Forelimb muscle (tissue), 1 donor: ENCODE measurements at places on chromosomes 11 and 22. TPM values are rescaled to one million over a fixed set of nuclear protein-coding genes. Genes with fewer than 3 reads are reported as not detected.

Gene TYR
- not detected for polyA plus RNA-seq

- DNase-seq = no peak
Measured at GRCh38 chr22:30240541-30241417, 5.8 kb downstream of the LIF start.

Gene UPK3A
- polyA plus RNA-seq = not detected

GRCh38 chr11:128411812-128412211 is 175.5 kb downstream of the ETS1 start:
- no peak for DNase-seq

DNA sequence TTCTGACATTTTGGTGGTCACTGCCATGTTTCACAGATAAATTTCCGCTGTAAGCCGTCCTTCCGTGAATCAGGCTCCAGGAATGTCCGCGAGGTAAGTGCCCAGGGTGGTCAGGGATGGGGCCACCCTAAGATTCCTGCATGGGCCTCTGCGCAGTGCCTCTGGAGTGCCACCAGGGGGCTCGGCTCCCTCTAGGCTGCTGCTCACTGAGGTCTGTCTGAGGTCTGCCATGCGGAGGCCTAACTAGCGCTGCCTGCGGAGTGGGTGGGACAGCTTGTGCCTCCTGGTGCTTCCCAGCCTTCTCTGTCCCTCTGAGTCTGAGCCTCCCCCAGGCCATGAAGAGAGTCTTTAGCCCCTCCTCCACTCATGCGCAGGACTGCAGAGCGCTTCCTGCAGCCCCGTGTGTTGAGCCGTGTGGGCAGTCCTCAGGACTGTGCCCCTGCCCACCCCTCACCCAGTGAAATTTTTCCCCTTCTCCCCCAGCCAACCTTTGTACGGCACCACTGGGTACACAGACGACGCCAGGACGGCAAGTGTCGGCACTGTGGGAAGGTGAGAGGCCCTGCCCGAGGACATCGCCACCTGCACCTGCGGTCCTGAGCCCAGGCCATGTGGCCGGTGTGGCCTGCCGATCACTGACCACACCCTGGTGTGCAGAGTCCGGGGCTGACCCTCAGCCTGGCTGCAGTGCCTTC is 11.9 kb upstream of the MDK start:
- no peak for DNase-seq

Gene ESAM
- polyA plus RNA-seq = 46.2 TPM

DNA sequence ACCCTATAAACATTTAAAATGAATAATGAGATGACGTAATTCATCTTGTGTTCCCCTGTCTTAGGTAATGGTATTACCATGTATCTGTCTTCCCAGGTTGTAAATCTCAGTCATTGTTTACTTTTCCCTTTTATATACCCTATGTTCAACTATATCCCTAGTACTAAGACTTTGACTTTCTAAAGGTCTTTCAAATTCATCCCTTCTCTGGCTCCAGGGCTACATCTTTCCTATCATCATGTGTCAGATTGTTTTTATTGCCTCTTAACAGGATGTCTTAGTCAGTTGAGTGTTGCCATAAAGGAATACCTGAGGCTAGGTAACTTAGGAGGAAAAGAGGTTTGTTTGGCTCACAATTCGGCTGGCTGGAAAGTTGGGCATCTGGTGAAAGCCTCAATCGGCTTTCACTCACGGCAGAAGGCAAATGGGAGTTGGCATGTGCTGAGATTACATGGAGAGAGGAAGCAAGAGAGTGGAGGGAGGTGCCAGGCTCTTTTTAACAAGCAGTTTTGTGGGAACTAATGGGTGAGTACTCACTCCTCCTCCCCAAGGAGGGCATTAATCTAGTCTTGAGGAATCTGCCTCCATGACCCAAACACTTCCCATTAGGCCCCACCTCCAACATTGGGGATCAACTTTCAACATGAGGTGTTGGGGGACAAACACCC is 11.6 kb upstream of the DLAT start:
- DNase-seq = no peak

Gene DGKZ
- polyA plus RNA-seq = 77.8 TPM

GRCh38 chr11:110711776-110712658 is at the start of gene ARHGAP20:
ARHGAP20 (minus strand) TSS chr11:110712437; CDS start chr11:110712231, 206 bp downstream.
- DNase-seq = no peak

GRCh38 chr11:120834686-120835210 is 189.2 kb upstream of the TBCEL start:
- no peak for DNase-seq

DNA sequence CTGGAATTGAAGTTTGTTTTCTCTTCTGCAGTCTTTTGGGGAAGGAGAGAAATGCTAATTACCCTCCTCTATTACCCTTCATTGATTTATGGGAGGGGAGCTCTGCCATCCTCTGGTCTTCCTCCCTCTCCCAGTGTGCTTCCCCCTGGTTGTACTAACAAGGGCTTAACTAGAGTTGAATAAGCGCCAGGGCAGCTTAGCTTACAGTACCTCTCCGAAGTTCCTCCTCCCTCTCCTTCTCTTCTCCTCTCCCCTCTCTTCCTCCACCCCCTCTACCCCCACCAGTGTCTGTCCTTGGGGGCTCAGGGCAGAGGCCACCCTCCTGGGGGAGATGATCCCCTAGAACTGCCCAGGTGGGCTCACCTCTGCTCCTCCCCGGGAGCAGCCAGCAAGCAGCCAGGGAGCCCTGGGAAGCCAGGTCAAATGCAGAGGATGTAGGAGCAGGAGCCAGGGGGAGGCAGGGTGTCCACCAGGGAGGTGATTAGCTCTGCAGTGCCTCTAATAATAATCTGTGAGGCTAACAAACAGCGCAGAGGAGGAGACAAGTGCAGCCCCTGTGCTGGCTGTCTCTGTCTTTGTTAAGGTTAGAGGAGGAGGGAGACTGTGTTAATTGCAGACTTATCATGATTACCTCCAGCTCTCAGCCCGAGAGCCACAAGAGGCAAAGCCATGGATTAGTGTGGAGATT is 191.6 kb upstream of the CADM1 start:
- no peak for DNase-seq

Gene OR2AG2
- not detected for polyA plus RNA-seq

- no peak for DNase-seq
Measured at GRCh38 chr11:56846631-56847576, 98.4 kb upstream of the OR9G4 start.

DNA sequence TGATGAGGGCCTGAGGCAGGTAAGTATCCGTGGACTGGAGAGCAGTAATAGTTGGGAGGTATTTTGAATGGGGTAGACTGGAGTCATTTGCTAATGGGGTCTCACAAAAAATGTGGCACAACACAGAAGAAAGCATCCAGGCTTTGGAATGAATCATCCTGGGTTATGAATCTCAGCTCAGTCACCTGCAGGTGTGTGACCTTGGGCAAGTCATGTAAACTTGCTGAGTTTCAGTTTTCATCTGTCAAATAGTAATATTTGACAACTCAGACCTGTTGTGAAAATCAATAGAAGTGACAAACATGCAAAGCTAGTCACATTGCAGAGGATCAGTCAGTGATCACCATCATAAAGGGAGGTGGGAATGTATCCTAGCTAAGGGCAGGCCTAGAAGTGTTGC is 232.0 kb upstream of the TENM4 start:
- DNase-seq = no peak

GRCh38 chr22:50396751-50397370 is 53.7 kb downstream of the PPP6R2 start:
- DNase-seq = no peak

GRCh38 chr11:6258571-6259081 is 1.0 kb upstream of the CCKBR start:
- DNase-seq = no peak

- no peak for DNase-seq
Measured at GRCh38 chr22:46752286-46752987, 10.0 kb upstream of the TBC1D22A start.

DNA sequence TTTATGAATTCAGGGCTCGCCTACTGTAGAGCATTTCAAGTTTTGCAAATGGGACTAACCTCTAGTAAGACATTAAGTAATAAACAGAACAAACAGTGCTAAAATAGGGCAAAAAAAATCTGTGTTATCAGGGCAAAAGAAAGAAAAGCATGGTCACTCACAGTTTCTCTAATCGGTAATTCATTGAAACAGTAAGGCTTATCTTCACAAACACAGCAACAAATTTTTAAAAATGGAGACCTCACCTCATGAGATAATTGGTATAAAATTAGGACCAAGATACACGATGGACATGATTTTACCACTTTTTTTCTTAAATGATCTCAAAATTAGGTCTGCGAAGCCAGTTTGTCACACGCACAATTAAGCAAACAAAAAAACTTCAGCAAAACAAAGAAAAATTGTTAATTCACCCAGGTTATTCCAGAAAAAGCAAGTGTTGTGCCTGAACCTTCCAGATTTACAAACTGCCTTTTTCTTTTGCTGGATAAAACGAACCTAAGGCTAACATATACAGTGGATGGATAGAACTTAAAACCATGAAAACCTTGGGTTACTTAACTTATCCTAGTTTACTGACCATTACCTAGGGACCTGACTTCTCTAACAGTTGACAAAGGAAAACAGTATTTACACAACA is 1.4 kb downstream of the TMEM123 start:
- no peak for DNase-seq

Gene ACR
- 0.42 TPM for polyA plus RNA-seq

GRCh38 chr11:79393362-79394043 is 47.3 kb downstream of the TENM4 start:
- no peak for DNase-seq

DNA sequence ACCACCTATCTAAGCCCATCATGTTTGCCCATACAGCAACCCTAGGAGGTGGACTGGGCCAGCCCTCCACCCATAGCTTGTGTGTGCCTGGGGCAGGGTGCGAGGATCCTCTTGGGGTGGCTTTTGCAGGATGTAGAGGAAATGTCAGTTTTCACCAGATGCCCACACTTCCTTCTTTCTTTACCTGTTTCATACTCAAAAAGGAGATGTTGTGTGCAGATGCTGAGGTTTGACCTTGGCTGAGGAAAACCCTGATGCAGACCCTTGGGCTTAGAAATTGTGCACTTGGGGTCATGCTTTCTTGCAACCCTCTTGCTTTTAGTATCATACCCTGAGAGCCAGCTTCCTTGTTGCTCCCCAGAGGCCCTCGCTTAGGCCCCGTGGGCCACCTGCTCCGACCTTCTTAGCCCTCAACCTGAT is 2.2 kb downstream of the HTR3A start:
- DNase-seq = no peak

Gene PVALB
- 22.8 TPM for polyA plus RNA-seq

GRCh38 chr11:109423466-109424190 is 1.6 kb downstream of the C11orf87 start:
- DNase-seq = no peak

DNA sequence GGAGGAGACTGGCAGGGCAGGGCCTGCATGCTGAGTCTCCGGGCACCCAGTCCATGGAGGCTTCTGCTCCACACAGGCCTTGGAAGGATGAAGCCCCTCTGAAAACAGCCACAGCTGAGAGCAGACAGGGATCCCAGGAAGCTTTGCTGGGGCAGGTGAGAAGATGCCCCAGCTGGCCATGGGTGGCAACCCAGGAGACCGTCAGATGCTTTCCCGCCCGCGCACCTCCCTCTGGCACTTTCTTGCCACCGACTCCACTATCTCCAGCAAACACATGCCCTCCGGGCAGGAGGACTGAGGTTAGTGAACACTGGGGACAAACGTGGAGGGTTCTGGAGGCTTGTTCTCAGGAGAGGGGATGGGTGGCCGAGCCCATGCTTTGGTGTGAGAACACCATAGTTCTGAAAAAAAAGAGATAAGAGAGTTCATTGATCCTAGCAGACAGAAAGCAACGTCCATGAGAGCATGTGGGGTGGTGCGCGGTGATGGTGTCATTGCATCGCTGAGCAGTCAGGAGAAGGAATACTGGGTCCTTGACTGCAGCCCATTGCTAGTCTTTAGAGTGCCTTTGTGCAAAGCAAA is 2.3 kb downstream of the C1QTNF6 start:
- no peak for DNase-seq

GRCh38 chr11:6403539-6403938 is 13.3 kb downstream of the SMPD1 start:
- no peak for DNase-seq

DNA sequence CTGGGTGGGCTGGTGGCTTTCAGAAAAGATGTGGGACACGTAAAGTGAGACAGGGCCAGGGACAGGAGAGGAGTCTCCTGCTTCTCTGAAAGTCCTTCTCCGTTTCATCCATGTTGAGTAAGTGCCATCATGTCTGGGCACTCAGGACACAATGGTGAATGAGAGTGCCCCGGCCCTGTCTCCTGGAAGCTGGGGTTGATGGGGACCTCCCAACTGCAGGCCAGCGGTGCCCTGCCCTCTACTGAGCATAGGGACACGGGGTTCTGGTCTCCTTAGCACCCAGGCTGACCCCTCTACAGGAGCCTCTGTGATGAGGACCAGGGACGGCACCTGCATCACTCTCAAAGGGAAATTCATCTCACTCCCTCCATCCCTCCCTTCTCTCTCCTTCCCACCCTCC is 772.3 kb downstream of the BRD1 start:
- no peak for DNase-seq

DNA sequence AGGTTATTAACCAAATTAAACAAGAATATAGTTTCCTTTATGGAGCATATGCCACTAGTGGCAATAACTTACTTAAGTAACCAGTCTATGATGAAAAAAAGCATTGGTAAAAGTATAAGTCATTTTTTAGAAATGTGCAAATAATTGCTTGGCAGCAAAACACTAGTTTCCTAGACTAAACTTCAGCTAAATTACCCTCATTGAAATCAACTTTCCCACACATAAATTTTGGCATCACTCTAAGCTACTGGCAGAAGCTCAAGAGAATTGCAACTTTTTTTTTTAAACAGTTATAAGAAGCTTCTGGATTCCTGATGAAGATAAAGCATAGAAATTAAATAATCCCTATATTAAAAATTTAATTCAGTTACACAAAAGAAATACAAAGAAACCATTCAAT is 12.5 kb downstream of the CCDC34 start:
- no peak for DNase-seq

DNA sequence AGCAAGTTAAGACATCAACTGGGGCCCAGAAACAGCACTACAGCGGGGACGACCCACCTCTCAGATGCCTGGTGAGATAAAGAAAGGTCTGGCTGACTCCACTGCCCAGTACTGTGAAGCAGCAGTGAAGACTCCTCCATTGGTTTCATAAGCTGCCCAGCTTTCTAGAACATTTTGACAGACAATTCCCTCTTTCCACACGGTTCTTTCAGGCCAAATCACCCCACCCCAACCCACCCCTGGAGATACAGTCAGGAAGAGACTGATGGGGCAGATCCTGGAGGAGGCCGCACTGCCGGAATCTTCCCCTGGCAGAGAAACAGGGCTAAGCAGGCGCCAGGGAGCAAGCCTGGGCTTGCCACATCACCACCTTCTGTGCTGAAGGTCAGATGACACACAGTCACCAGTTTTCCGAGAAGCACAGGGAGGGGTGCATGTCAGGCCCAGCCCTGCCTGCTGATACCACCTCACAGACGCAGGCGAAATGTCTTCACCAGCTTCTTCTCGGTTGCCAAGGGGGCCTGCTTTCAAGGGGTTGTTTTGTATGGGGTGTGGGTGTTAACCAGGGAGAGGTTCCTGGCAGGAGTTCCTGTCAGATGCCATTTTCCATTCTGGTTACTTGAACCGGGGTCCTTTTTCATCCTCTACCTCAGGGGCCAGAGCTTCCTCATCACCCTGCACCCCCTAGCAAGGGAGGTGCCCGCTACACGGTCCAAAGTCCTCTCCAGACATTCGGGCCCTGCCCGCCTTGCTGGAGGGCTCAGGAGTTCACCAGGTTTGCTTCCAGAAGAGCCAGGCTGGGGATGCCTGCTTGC is 1.4 kb upstream of the NEAT1 start:
- no peak for DNase-seq

- DNase-seq = no peak
Measured at GRCh38 chr11:116731097-116731761, 41.6 kb downstream of the BUD13 start.
